ENCODE measurements at places on chromosomes 11 and 22. TPM values are rescaled to one million over a fixed set of nuclear protein-coding genes. Genes with fewer than 3 reads are reported as not detected.

DNA sequence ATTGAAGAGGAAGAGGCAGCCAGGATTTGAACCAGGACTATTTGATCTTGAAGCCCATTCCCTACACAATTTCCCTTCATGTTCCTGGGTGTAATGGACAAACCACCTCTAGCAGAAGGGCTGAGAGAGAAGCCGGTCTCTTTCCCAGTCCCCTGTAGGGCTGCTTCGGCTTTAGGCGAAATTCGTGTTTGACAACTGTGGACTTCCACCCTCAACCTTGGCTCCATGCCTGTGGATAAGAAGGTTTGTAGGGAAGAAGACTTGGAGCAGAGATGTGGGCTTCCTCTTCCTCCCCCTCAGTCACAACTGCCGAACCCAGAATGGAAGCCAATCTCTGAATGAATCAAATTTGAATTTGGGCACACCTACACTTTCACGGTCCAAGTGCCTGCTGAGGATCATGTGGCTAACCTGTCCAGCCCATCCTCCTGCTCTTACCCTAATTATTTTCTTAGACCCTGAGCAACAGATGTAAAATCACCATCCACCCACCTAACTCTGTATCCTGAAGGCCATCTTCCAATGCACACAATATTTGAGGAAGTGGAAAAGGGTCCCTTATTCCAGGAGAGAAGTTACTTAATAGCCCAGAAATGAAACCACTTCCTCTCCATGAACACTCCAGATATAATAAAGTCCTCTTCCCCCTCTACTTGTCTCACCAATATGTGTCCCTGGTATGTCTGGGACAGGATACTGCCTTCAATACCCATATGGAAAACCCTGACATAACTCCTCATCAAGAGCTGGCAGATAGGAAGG is 10.1 kb upstream of the SCN2B start:
- no peak for DNase-seq
- H3K27me3 ChIP-seq: no peaks in the 10 kb centered on the region
- H3K4me1 ChIP-seq: no peaks in the 10 kb centered on the region
- H3K27ac ChIP-seq: no peak overlapping the region

DNA sequence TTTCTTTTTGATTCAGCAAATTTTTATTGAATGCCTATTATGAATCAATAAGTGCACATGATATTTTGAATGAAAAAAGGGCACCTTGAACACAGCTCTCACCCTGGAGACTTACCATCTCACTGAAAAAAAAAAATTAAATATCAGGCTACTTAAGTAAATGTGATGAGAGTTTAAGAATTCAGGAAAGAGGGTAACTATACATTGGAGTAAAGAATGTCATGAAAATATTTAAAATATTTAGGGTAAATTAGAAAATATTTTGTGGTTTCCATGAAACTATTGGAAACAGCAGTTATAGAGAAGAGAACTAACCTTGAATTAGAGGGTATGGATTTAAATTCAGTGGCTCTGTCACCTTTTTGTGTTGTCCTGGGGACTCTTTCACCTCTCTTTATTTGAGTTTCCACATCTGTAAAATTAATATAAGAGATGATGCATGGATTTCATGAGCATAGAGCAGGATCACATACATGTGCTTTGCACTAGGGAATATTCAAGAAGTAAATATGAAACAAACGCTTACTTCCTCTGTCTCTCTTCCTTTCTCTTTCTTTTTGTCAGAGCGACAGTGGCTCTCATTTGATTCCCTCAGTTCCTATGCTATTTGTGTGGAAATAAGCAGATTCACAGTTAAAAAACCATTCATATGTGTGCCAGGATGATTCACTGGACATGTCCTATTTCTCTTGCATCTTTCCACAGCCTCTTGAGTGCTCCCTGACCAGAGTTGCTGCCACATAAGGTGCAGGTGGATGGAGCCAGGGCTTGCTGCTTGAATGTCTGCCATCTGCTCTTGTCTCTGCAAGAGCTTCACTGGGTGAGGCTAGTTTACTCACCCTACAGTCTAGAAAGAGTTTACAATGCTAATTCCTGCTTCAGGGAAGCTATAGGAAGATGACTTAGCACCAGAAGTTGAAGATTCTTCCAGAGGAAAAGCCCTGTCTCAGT is 533.1 kb downstream of the ETS1 start:
- H3K4me3 ChIP-seq: no peak overlapping the region
- H3K36me3 ChIP-seq: no peaks in the 10 kb centered on the region
- no peak for DNase-seq
- no peaks in the 10 kb centered on the region for H3K27me3 ChIP-seq
- no peaks in the 10 kb centered on the region for H3K4me1 ChIP-seq
- H3K27ac ChIP-seq: no peak overlapping the region

DNA sequence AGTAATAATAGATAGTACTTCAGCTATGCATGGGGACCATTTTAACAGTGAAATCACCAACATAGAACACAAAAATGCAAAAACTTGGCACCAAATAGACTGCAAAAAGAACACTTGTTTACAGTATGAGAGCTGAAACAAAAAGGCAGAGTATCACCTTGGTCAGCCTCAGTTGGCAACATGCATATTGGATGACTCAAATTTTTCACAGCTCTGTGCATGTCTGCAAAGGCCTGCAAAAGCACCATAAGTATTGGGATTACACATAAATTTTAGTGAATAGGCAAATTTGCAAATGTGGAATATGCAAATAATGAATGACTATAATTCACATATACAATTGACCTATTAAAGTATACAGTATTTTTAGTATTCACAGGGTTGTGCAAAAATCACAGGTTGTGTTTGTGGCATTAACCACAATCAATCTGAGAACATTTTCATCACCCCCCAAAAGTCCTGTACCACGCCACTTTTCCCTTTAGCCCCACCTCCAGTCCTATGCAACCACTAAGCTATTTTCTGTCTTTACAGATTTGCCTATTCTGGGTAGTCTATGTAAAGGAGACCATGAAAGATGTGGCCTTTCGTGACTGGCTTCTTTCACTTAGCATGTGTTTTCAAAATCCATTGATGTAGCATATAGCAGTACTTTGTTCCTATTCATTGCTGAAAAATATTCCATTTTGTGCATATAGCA is 47.2 kb downstream of the CCDC15 start:
- H3K4me3 ChIP-seq: no peak overlapping the region
- H3K4me1 ChIP-seq: no peaks in the 10 kb centered on the region
- no peak overlapping the region for H3K27ac ChIP-seq
- DNase-seq: no peak

DNA sequence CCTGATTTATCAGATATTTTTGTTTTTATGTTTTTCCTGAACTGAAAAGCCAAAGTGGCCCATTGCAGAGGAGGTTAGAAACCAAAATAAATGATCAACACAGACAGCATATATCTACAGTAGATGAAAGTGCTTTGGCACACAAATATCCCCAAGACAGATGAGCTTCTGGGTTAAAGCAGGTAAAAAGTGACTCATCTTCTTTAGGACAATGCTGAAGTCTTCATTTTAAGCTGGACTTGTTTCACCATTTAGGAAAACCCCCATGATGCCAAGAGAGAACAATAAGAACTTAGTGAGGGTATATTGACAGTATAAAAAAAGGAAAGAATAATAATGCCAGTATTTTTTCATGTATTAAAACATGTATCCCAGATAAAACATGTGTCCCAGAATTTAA is 100.8 kb upstream of the OR9G4 start:
- DNase-seq: no peak
- H3K27me3 ChIP-seq: no peaks in the 10 kb centered on the region
- H3K4me3 ChIP-seq: no peak overlapping the region
- no peaks in the 10 kb centered on the region for H3K36me3 ChIP-seq
- no peaks in the 10 kb centered on the region for H3K4me1 ChIP-seq

- H3K36me3 ChIP-seq: no peaks in the 10 kb centered on the region
- no peak for DNase-seq
- no peak overlapping the region for H3K27ac ChIP-seq
- H3K27me3 ChIP-seq: peaks cover 21% of the 10 kb centered on the region
These were observed 48.8 kb downstream of the ASCL2 start for GRCh38 chr11:2221591-2221990.

DNA sequence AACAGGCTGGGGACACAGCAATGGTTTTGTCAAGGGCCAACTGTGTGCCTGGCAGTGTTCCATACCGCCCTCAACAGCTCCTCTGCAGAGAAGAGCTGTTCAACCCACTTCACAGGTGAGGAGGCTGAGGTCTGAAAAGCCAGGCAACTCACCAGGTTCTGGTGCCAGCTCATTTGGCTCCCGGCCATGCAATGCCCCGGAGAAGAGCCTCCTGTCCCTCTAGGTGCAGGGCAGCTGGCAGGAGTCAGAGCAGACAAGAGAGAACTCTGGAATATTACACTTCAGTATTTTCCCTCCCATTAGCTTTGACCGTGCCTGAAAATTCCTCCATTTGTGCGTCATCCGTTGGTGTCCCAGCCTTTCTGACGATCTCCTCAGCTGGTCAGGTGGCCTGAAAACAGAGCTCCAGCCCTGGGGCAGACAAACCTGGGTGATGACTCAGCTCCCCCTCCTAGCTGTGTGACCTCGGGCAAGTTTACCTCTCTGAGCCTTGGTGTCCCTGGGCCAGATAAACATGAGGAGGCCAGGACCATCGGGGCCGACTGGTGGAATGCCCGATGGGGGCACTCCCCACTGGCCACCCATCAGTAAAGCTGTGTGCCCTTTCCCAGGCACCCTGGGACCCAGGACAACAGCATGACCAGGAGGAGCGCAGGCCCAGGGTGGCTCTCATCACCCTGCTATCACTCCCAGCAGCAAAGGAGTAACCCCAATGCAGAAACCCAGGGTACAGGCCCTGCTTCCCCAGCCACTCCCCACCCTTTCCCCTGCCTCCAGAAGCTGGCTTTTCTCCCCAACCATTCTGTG is 9.6 kb upstream of the C1QTNF6 start:
- H3K27ac ChIP-seq: peak overlapping the region; percentile 99
- peak; percentile 89 for DNase-seq
- H3K4me3 ChIP-seq: peak overlapping the region; percentile 74
- no peaks in the 10 kb centered on the region for H3K27me3 ChIP-seq

- H3K36me3 ChIP-seq: no peaks in the 10 kb centered on the region
- no peak for DNase-seq
- peaks cover 15% of the 10 kb centered on the region for H3K4me1 ChIP-seq
These were observed 10.4 kb upstream of the TUB start for GRCh38 chr11:8070417-8071115.

DNA sequence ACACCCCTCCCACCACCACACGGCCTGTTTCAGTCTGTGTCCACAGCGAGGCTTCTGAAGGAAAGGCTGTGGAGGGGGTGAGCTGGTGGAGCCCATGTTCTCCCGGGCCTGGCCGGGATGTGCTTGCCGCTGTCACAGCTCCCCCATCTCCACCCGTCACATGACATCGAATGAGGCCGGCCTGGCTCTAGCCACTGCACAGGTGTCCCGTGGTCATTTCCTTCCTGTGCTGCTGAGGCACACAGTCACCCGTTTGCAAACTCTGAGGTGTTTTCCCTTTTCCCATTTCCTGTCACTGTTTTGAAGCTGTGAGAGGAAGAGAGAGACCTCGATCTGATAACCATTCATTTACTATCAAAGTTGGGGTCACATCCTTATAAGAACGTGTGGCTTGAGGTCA is 55.7 kb upstream of the CLDN5 start:
- H3K4me1 ChIP-seq: peaks cover 4% of the 10 kb centered on the region
- no peak overlapping the region for H3K4me3 ChIP-seq
- DNase-seq: no peak
- peak overlapping the region; percentile 34 for H3K27ac ChIP-seq

GRCh38 chr11:17743026-17743807 is 8.6 kb downstream of the KCNC1 start:
- no peak overlapping the region for H3K4me3 ChIP-seq
- H3K36me3 ChIP-seq: no peaks in the 10 kb centered on the region
- no peak overlapping the region for H3K27ac ChIP-seq
- H3K27me3 ChIP-seq: peaks cover 3% of the 10 kb centered on the region
- no peak for DNase-seq
- no peaks in the 10 kb centered on the region for H3K4me1 ChIP-seq

GRCh38 chr11:119709638-119710346 is 19.2 kb downstream of the NECTIN1 start:
- H3K4me1 ChIP-seq: no peaks in the 10 kb centered on the region
- peaks cover 9% of the 10 kb centered on the region for H3K27me3 ChIP-seq
- no peak overlapping the region for H3K27ac ChIP-seq
- no peaks in the 10 kb centered on the region for H3K36me3 ChIP-seq
- no peak overlapping the region for H3K4me3 ChIP-seq

DNA sequence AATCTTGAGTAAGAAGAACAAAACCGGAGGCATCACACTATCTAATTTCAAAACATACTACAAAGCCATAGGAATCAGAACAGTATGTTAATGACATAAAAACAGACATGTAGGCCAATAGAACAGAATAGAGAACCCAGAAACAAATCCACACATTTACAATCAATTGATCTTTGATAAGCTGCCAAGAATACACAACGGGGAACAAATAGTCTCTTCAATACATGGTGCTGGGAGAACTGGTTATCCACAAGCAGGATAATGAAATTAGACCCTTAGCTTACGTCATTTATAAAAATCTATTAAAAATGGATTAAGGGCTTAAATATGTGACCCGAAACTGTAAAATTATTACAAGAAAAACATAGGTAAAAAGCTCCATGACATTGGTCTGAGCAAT is 417.7 kb downstream of the INSC start:
- no peaks in the 10 kb centered on the region for H3K36me3 ChIP-seq
- no peak overlapping the region for H3K27ac ChIP-seq
- no peak overlapping the region for H3K4me3 ChIP-seq

DNA sequence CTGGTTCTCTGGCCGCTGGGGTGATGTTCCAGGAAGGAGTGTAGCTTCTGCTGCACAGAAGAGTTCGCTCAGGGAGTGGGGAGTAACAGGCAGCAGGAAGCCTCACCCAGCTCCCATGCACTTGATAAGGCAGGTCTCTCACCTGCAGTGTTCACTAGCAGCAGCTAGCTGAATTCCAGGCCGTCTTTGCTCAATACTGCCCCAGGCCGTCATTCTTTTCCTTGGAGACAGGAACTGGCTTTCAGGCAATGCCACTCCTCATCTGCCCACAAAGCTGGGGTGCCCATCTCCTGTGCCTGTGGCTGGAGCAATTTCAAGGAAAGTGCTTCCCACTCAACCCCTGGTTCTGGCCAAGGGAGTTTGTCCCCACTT is 66.1 kb downstream of the ARHGAP42 start:
- H3K36me3 ChIP-seq: no peaks in the 10 kb centered on the region
- no peak overlapping the region for H3K4me3 ChIP-seq
- DNase-seq: no peak
- no peaks in the 10 kb centered on the region for H3K4me1 ChIP-seq
- H3K27ac ChIP-seq: no peak overlapping the region

GRCh38 chr11:115222218-115222862 is 281.9 kb downstream of the CADM1 start:
- H3K4me1 ChIP-seq: peaks cover 29% of the 10 kb centered on the region
- no peak overlapping the region for H3K4me3 ChIP-seq
- no peak for DNase-seq
- no peaks in the 10 kb centered on the region for H3K27me3 ChIP-seq
- no peaks in the 10 kb centered on the region for H3K36me3 ChIP-seq
- no peak overlapping the region for H3K27ac ChIP-seq

DENND6B gene
- total RNA-seq: 0.84 TPM

MS4A12 gene
- total RNA-seq: not detected

MS4A15 gene
- total RNA-seq: not detected

CARD18 gene
- not detected for total RNA-seq

DTX4 gene
- total RNA-seq: 0.39 TPM

ASCL2 gene
- total RNA-seq: not detected

TRIM48 gene
- total RNA-seq: not detected

DPP3 gene
- 44.1 TPM for total RNA-seq

All from gastrocnemius medialis (tissue), 4 donors.